Vagina (tissue), 2 donors: ENCODE measurements at places on chromosomes 13 and 19.

- DNase-seq: no peak
Observed at GRCh38 chr19:19059837-19060611, 3.8 kb upstream of the SLC25A42 start.

DNA sequence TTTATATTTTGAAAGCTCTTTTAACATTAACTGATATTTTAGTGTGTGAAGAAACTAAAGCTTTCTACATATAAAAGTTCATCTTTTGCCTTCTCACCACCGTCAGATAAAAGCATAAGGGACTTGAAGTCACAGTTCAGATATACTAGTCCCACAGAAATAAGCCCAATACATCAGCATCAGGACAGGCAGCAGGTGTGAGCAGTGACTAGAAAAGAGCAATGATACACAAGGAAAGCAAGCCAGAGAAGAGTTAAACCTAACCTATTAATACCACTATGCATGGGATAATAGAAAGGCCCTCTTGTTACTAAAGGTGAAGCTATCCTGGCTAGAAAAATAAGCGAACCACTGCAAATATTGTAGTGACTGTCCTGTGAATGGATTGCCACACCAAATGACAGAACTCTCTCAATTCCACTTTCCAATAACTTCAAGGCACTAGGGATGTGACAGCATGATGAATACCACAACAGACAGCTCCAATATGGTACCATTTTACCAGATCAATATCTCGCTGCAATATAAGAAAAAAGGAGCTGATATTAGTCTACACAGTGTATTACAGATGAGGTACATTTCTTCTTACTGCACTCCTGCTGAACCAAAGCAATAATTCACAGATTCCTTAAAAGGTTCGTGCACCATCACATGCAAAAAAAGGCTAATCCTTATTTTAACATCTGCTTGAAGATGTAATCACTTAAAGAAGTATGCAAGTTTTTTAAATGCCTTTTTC is 114.1 kb downstream of the DACH1 start:
- no peak for DNase-seq

GRCh38 chr19:17097593-17098126 is 22.1 kb downstream of the MYO9B start:
- DNase-seq: no peak

- DNase-seq: no peak
Observed at GRCh38 chr19:441213-441836, 19.5 kb downstream of the SHC2 start.

GRCh38 chr19:55174425-55175116 is 5.5 kb downstream of the SYT5 start:
- no peak for DNase-seq

GRCh38 chr13:78030341-78030896 is 111.8 kb upstream of the EDNRB start:
- DNase-seq: no peak

DNA sequence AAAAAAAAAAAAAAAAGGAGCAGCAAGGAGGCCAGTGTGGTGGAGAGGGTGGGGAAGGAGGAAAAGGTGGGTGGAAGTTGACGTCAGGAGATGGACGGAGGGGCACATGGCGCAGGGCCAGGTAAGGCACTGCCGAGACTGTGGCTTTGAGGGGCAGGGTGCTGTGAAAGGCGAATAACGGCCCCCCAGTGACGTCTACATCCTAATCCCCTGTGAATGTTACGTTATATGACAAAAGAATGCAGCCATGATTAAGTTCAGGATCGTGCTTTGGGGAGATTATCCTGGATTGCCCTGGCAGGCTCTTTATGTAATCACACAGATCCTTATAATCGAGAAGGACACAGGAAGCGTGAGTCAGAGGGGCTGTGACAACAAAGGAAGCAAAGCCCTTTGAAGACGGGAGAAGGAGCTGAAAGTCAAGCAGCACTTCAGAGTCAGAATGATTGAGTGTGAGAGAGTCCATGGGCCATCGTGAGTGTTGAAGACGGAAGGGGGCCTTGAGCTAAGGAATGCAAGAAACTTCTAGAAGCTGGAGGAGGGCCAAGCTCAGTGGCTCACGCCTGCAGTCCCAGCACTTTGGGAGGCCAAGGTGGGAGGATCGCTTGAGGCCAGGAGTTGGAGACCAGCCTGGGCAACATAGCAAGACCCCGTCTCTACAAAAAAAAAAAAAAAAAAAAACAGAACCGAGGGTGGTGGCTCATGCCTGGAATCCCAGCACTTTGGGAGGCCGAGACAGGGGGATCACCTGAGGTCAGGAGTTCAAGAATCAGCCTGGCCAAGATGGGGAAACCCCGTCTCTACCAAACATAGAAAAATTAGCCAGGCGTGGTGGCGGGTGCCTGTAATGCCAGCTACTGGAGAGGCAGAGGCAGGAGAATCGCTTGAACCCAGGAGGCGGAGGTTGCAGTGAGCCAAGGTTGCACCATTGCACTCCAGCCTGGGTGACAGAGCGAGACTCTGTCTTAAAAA is 13.8 kb upstream of the CEACAM16 start:
- no peak for DNase-seq

- no peak for DNase-seq
Observed at GRCh38 chr19:44988896-44989556, 12.2 kb upstream of the RELB start.

DNA sequence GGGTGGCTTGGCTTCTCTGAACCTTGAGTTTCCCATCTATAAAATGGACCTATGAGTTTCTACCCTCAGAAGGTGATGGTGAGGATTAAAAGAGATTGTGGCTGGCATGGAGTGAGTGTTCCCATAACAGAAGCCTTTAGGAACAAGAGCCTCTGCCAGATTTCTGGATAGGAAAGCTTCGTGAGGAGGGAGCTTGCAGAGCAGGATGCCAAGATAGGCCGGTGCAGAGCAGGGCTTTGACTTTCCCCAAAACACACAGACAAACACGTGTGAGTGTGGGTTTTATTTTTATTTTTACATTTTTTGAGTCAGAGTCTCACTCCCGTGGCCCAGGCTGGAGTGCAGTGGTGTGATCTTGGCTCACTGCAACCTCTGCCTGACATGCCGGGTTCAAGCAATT is 3.7 kb upstream of the CNN1 start:
- no peak for DNase-seq

DNA sequence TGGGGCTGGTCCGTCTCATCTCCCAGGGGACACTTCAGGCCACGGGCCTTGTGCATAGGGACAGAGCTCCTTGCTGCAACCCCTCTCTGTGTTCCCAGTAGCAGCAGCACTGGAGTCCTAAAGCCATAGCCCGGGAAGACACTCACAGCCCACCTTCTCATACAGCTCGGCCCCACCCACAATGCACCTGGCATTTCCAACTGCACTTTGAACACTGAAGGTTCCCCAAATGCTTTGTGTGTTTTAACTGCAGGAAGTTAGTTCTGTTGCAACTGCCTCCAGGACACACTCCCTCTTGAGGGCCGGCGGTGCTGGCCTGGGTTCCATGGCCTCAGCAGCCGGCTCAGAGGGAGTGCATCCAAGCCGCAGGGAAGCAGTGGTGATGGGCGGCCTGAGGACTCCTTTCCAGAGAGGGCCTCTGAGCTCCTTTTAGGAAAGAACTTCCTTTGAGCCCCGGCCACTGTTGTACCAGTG is 22.7 kb upstream of the TMEM255B start:
- DNase-seq: no peak

DNA sequence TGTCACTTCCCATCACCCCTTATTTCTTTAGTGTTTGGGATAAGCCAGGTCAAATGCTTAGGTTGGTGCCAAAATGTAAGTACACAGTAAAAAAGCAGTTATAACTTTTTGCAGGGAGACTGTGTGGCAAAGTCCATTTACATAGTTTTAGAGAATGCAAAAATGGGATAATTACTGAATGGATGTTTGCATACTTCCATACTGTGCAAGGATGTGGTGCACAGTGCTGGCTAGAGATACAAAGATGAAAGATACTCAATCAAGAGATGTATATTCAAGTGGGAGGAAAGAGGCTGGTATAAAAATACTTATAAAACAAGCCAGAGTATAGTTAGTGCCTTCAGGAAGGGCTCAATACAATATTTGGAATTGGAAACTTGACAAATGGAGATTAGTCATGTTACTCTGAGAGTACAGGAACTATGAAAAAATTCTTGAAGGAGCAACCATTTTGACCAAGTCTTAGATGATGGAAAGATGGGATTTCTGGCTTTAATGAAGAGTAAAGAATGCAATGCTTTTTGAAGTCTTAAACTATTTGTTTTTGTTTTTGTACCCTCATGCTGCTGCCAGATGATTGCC is 8.0 kb downstream of the PDS5B start:
- no peak for DNase-seq

- DNase-seq: no peak
Observed at GRCh38 chr19:869245-870177, 10.0 kb downstream of the CFD start.

DNA sequence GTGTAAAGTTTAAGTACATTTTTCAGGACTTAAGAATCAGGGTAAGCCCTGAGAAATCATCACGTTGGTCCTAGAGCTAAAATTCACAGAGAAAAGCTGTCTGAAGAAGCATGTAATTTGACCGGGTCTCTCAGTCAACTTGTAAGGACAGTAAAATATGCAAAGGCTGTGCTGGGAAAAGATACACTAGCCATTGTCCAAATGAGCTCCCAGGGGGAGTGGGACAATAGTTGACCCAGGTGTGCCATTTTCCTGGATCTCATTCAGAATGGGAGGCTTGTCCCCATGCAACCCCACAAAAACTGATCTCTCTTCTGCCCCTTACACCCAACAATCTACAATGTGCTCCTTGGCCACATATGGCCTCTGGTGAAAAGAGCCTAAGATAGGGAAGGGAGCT is 437.9 kb downstream of the KLF12 start:
- DNase-seq: no peak

DNA sequence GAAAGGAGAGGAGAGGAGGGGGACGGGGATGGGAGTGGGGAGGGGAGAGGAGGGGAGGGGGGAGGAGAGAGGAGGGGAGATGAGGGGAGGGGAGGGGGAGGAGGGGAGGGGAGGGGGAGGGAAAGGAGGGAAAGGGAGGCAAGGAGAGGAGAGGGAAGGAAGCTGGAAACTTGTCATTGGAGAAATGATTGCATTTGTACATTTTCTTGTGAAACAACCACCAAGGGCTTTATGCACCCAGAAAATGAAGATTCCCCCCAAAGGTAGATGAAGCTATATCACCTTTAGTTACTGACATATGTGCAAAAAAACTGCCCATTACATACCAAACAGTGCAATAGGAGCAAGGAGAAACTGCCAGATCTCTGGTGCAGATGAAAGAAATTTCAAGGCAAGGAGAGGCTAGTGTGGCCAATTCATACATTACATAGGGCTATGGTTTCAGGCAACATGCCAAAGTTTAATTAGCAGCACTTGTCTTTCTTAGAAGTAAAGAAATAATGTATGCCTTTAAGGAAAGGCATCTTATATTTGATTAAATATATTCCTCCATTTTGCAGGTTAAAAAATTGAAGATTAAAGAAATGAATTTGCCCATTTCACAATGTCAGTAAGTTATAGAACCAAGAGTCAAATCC is 49.5 kb upstream of the STK24 start:
- DNase-seq: no peak

DNA sequence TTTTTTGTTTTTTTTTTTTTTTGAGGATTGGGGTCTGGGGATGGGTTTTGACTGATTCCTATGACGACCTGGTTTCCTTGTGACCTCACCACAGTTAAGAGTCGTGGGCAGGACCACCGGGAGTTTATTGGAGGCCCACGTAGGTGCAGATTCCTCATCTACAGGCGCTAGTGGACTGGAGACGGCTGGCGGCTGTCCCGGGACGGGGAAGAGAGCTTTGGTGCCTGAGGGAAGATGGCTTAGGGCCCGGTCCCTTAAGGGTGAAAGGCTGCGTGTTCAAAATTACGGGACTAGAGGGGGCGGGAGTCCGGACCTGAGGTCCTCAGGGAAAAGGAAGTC is 682 bp upstream of the TEAD2 start:
- DNase-seq: no peak

- DNase-seq: peak; percentile 16
Observed at GRCh38 chr19:28023064-28023463, 1189.9 kb downstream of the UQCRFS1 start.

DNA sequence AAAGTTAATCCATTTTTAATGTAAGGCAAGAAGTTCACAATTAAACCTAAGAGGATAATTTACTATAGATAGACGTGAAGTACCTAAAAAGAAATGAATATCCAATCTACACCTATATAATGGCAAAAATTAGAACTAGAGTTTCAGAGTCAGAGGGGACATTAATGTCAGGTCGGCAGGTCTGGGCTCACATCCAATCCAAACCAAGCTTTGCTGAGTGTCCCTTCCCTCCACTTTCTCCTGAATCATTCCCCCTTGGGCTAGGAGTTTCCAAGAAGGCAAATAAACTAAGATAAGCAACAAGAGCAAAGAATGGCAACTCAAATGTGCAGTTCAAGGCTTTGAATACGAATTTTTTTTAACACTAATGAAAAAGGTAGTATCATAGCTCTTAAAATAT is 2.9 kb downstream of the FLT3 start:
- no peak for DNase-seq

- no peak for DNase-seq
Observed at GRCh38 chr13:21478881-21479808, 20.0 kb upstream of the ZDHHC20 start.

- DNase-seq: no peak
Observed at GRCh38 chr13:29281932-29282495, 313.5 kb downstream of the SLC7A1 start.

- no peak for DNase-seq
Observed at GRCh38 chr13:20633802-20634201, 66.8 kb downstream of the IFT88 start.

DNA sequence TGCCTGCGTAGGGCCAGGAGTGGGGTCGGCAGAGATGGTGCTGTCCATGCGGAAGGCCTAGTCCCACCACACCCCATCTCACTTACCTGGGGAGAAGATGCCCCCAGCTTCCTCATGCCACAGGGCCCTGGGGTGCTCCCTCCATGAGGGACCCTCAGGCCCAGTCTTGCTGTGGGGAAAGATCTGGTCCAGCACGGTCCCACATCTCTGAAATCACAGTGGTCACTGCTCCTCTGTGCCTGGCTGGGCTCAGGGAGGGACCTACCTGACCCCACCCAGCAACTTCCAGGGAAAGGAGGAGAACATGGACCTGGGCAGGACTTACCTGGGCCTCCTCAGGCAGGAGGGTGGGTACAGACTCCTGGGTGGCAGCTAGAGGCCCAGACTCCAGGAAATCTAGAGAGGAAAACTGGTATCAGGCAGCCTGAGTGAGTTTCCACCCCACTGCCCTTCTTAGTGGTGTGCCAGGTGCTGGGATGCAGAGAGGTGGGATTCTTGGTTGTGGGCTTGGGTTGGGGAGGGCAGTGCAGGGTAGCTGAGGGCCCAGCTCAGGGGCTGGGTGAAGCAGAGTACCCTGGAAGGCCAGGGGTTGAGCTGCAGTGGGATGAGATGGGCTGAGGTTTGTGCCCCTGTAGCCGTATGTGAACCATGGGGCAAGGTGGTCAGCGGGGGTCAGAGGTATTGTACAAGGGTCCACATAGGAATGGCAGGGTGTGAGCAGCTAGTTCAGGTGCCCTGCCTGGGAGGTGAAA is 3.8 kb downstream of the MZF1 start:
- no peak for DNase-seq

GRCh38 chr13:107803822-107804495 is 411.4 kb downstream of the LIG4 start:
- DNase-seq: no peak

- no peak for DNase-seq
Observed at GRCh38 chr13:50969691-50970090, 60.1 kb downstream of the RNASEH2B start.
